ENCODE measurements at places on chromosomes 3 and 15. TPM values are rescaled to one million over a fixed set of nuclear protein-coding genes. Genes with fewer than 3 reads are reported as not detected.

ZNF710 gene
- total RNA-seq, result 12.0 TPM

TMPRSS7 gene
- not detected for total RNA-seq

VILL gene
- total RNA-seq, result 13.7 TPM

RTP4 gene
- total RNA-seq, result 0.63 TPM

NSUN3 gene
- 14.4 TPM for total RNA-seq

NOX5 gene
- total RNA-seq, result 0.92 TPM

ADGRG7 gene
- not detected for total RNA-seq

AHSG gene
- not detected for total RNA-seq

CCR9 gene
- not detected for total RNA-seq

DNA sequence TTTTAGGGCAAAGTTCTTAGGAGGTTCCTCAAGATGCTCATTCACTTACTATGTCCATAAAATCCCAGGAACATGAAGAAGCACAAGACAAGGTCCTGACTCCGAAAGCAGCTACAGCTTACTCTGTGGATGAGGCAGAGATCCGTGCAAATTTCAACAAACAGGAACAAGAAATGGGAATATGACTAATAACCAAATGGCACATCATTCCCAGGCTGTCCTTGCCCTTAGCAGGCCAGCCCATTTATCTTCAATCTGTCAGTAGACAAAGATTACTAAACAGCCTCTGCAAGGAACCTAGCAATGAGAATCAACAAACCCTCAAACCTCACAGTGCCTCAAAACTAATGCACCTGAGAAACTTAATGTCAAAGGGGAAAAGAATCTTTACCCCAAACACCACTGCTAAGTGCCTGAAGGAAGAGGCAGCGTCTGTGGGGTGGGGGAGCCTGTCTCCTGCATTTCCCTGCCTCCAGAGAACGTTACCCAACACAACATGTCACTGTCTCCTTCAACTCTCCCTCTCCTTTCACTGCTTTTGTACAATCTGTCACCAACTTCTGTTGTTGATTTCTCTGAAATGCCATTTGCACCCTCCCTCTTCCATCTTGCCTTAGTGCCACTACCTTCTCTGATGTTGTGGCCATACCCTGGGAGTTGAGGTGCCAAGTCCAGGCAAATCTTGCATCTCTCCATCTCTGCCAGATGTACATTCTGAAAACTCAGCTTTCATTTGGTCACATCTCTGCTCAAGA lies 4.8 kb downstream of the TNFAIP8L3 start:
- H3K36me3 ChIP-seq, result no peaks in the 10 kb centered on the region
- peaks cover 16% of the 10 kb centered on the region for H3K4me1 ChIP-seq
- no peaks in the 10 kb centered on the region for H3K27me3 ChIP-seq
- H3K27ac ChIP-seq, result peak overlapping the region; percentile 45

GRCh38 chr3:99269606-99270351 lies 368.3 kb upstream of the DCBLD2 start:
- no peaks in the 10 kb centered on the region for H3K36me3 ChIP-seq
- peak overlapping the region; percentile 74 for H3K27ac ChIP-seq
- H3K4me3 ChIP-seq, result no peak overlapping the region
- peak; percentile 15 for DNase-seq
- no peaks in the 10 kb centered on the region for H3K27me3 ChIP-seq
- H3K4me1 ChIP-seq, result peaks cover 20% of the 10 kb centered on the region

GRCh38 chr15:83365370-83365938 lies 81.0 kb upstream of the BNC1 start:
- H3K36me3 ChIP-seq, result no peaks in the 10 kb centered on the region
- H3K4me3 ChIP-seq, result peak overlapping the region; percentile 64
- no peak overlapping the region for H3K27ac ChIP-seq
- peaks cover 10% of the 10 kb centered on the region for H3K4me1 ChIP-seq
- no peaks in the 10 kb centered on the region for H3K27me3 ChIP-seq

DNA sequence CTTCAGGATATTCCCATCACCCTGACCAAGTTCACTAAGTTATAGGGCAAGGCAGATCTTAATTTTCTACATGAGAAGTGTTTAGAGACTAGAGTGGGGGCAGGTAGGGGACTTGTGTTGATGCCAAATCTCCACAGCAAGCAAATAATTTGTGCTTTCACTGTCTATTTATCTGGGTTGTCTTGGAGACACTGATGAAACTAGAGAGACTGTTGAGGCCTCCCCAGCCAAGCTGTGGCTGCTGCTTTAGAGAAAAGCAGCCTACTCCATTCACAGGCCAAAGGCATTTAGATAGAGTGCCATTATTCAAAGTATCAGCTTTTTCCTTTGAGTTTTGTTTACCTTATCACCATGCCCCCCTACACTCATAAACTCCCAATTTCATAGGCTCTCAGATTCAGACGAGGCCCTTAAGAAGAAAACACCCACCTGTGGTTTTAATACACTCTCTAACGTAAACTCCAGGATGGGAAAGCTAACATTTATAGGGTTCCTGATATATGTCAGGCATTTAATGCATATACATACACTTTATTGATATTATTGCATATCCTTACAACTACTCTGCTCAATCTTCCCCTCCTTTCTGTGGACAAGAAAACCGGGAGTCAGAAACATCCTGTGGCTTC lies 130.4 kb upstream of the FOXB1 start:
- no peak overlapping the region for H3K27ac ChIP-seq
- H3K4me1 ChIP-seq, result no peaks in the 10 kb centered on the region
- no peaks in the 10 kb centered on the region for H3K27me3 ChIP-seq

GRCh38 chr15:31526916-31527690 lies 200.5 kb downstream of the KLF13 start:
- no peaks in the 10 kb centered on the region for H3K36me3 ChIP-seq
- no peaks in the 10 kb centered on the region for H3K4me1 ChIP-seq
- no peak for DNase-seq
- no peak overlapping the region for H3K27ac ChIP-seq
- no peaks in the 10 kb centered on the region for H3K27me3 ChIP-seq
- H3K4me3 ChIP-seq, result no peak overlapping the region

DNA sequence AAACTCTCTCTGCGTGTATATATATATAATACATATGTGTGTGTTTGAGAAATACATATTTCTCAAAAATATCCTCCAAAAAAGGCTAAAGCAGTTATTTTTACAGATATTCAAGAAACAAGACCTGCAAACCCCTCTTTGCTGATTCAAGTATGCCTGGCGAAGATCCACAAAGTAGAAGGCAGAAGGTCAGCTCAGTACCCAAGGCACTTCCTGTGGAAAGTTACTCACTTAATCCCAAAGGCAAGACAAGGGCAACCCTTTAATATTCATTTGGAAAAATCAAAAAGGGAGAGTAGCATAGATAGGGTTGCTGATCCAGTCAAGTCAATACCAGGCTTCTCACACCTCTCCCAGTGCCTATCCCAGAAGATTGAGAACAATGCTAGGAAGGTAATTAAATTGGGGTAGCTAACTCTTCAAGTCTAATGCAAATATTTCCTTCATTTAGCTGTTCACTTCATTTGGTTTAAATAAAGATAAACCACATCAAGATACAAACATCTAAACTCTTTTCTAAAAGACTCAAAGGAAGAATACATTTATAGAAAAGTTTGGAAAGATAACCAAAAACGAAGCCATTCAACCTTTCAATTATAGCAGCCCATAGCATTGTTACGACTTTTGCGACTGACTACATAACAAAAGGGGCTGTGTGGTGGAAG lies 7.2 kb downstream of the COX17 start:
- no peaks in the 10 kb centered on the region for H3K27me3 ChIP-seq
- DNase-seq, result no peak
- no peak overlapping the region for H3K4me3 ChIP-seq
- peaks cover 31% of the 10 kb centered on the region for H3K4me1 ChIP-seq
- peak overlapping the region; percentile 6 for H3K27ac ChIP-seq

GRCh38 chr15:88131937-88132336 lies 124.6 kb downstream of the NTRK3 start:
- no peak overlapping the region for H3K4me3 ChIP-seq
- H3K36me3 ChIP-seq, result peaks cover 36% of the 10 kb centered on the region
- no peaks in the 10 kb centered on the region for H3K27me3 ChIP-seq
- no peak for DNase-seq
- H3K27ac ChIP-seq, result no peak overlapping the region
